SJCRH30 (cell line): ENCODE measurements at places on chromosomes 16 and 17.

DNA sequence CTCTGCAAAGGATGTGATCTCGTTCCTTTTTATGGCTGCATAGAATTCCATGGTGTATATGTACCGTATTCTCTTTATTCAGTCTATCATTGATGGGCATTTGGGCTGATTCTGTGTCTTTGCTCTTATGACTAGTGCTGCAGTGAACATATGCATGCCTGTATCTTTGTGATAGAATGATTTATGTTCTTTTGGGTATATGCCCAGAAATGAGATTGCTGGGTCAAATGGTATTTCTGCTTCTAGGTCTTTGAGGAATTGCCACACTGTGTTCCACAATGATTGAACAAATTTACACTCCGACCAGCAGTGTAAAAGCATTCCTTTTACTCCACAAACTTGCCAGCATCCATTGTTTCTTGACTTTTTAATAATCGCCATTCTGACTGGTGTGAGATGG, 60.2 kb upstream of the ADORA2B start:
- no peak for DNase-seq

DNA sequence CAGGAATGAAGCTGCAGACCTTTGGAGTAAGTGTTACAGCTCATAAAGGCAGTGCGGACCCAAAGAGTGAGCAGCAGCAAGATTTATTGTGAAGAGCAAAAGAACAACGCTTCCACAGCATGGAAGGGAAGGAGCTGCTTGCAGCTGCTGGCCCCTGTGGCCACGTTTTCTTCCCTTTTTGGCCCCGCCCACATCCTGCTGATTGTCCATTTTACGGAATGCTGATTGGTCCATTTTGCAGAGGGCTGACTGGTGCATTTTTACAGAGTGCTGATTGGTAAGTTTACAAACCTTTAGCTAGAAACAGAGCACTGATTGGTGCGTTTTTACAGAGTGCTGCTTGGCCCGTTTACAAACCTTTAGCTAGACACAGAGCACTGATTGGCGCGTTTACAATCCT, 841.5 kb downstream of the CDH11 start:
- DNase-seq, result no peak

- peak; percentile 70 for DNase-seq
Measured at GRCh38 chr16:75218256-75219076, at the start of gene CTRB1. Gene CTRB1, plus strand, starts transcription at chr16:75218988. Its CDS starts 20 bp downstream, at chr16:75219008.

GRCh38 chr16:46974352-46974751, 878 bp upstream of the DNAJA2 start:
- DNase-seq, result no peak

GRCh38 chr16:22321340-22322001, 24.3 kb downstream of the POLR3E start:
- DNase-seq, result peak; percentile 73

- DNase-seq, result peak; percentile 93
Measured at GRCh38 chr17:38709864-38710603, 5.0 kb downstream of the MLLT6 start.

GRCh38 chr16:17336530-17336900, 134.2 kb downstream of the XYLT1 start:
- no peak for DNase-seq
